ENCODE measurements at places on chromosomes 13 and 19.

DNA sequence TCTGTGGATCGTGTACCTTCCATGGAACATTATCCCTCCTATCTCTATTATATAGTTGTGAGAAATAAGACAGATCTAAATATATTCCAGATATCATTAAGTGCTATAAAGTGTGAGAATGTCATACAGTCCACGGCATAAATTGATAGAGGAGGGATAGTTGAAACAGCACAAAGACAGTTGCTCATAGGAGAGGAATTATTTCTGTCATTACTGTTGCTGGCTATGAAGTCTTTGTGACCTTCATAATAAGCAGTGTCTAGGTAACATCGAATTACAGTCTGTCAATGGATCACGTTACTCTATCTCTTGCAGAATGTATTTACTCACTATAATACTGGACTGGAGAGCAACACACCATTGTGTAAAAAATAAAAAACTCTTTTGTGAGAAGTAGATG, 671.5 kb upstream of the PCDH20 start:
- no peak for DNase-seq

DNA sequence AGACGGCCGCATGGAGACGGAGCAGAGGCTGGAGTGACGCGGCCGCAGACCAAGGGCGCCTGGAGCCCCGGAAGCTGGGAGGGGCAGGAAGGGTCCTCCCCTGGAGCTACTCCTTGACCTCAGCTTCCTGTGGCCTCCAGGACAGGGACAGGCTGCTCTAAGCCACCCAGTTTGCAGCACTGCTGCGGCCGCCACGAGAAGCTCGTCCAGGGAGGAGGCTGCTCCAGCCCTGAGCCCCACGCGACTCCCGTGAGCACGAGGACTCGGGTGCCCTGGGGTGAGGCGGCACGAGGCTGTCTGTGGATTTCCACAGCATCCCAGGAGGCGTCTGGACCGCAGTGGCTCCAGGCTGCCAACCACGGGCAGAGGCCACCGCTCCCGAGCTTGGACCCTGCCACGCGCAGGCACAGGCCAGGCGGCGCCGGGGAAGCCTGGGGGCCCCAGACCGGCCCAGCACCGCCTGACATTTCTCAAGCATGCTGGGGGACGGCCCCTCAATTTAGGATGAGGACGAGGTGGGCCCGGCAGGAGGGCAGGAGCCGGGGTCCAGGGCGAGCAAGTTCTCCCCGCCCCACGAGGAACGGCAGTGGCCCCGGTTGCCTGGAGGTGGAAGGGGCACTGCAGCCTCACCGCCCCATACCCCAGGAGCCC, 10.7 kb downstream of the SBNO2 start:
- DNase-seq: no peak

DNA sequence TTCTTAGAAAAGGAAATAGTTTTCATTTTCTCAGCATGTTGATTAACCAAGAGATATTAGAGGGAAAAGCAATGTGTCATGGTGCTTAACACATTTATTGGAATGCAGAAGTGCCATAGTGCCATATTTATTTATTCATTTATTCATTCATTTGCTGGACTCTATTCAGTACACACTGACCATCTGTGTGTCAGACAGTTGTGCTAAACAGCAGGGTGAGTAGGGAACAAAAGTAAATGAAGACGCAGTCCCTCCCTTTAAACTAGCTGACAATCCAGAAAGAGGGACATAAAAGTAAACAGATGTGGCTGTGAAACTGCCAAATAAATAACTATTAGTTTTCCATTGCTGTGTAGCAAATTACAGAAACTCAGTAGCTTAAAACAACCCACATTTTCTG, 323.7 kb downstream of the MTUS2 start:
- DNase-seq: no peak

- DNase-seq: no peak
These were observed 82.2 kb downstream of the EDNRB start for GRCh38 chr13:77836423-77836822.

- DNase-seq: no peak
These were observed 9.9 kb upstream of the SPATA13 start for GRCh38 chr13:24150572-24150971.

GRCh38 chr19:15159251-15159650, 41.5 kb downstream of the NOTCH3 start:
- no peak for DNase-seq

GRCh38 chr19:44024900-44025216, 321 bp upstream of the ZNF222 start:
- no peak for DNase-seq

DNA sequence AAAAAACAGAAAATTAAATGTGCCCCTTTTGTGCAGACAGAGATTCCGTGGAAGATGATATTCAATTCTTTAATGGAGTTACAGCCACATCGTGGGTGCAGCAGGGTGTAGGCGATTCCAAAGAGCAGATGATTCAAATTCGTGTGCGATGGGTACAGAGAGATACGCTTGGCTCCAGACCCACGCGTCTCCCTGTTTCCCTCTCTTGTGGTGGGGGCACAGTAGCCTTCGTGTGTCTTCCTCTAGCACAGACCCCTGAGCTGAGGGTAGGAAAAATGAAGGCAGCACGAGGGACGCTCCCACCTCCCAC, 4.8 kb downstream of the TSPAN16 start:
- no peak for DNase-seq

- DNase-seq: no peak
These were observed 12.8 kb upstream of the TMEM86B start for GRCh38 chr19:55241143-55241934.

- no peak for DNase-seq
These were observed 11.4 kb downstream of the LPAR6 start for GRCh38 chr13:48401480-48401879.

DNA sequence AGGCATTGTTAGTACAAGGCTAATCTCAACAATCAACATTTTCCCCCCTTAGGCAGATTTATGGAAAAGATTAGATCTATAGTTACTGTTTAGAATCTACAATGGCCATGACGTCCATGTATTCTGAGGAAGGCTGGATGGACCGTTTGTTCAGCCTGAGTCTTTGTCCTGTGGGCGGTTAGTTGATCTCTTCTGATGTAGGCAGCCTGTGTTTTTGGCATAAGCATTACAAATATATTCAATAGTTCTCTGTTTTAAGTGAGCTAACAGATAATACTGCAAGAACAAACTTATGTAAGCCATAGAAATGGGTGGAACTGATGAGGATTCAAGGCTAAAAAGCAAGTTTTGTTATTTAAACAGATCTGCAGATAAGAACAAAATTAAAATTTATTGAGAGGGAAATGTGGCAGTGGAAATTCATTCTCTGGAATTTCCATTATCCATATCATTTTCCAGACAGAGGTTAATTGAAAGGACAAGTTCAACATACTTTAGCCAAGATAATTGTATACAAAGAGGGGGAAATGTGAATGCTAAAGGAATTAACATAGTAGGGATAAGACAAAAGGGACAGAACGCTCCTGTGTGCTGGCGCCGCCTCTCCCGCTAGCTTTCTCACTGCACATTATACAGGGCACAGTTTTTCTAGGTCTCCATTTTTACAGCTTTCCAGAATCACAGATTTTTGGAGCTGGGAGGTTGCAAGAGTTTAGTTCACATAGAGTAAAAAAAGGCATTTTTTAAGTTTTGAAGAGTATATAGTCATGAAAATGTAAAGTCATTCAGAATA, 48.6 kb downstream of the FAM124A start:
- no peak for DNase-seq

GRCh38 chr13:50936679-50937078, 27.1 kb downstream of the RNASEH2B start:
- DNase-seq: no peak

- DNase-seq: no peak
These were observed 60.3 kb downstream of the ZNF100 start for GRCh38 chr19:21707065-21707464.

DNA sequence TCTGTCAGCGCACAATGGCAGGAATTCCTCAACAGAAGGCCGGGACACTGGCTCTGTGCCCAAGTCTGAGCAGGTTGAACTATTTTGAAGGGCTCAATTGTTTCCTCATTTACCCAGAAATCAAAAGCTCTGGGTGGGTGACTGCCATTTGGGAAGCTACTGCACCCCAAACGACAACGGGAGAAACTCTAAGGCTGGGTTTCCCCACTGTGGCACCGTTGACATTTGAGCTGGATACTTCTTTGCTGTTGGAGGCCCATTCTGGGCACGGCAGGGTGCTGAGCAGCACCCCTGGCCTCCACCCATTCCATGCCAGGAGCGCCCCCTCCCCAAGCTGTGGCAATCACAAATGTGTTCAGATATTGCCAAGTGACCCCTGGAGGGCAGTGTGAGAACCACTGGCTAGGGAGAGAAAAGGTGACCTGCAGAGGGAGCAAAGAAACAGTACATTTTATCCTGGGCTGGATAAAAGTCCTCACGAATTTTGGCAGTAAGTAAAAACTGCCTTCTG, 62.5 kb downstream of the RFX2 start:
- DNase-seq: no peak

- DNase-seq: no peak
These were observed at the start of gene FUT1 for GRCh38 chr19:48752496-48753365. Gene FUT1, minus strand, starts transcription at chr19:48752641. Its CDS starts 1,360 bp downstream, at chr19:48751281.

Measured in effector memory CD8-positive, alpha-beta T cell (primary cell).